ENCODE measurements at places on chromosomes 11 and 22. TPM values are rescaled to one million over a fixed set of nuclear protein-coding genes. Genes with fewer than 3 reads are reported as not detected.

GRCh38 chr22:47705350-47705749 lies 942.9 kb downstream of the TBC1D22A start:
- DNase-seq = no peak

DNA sequence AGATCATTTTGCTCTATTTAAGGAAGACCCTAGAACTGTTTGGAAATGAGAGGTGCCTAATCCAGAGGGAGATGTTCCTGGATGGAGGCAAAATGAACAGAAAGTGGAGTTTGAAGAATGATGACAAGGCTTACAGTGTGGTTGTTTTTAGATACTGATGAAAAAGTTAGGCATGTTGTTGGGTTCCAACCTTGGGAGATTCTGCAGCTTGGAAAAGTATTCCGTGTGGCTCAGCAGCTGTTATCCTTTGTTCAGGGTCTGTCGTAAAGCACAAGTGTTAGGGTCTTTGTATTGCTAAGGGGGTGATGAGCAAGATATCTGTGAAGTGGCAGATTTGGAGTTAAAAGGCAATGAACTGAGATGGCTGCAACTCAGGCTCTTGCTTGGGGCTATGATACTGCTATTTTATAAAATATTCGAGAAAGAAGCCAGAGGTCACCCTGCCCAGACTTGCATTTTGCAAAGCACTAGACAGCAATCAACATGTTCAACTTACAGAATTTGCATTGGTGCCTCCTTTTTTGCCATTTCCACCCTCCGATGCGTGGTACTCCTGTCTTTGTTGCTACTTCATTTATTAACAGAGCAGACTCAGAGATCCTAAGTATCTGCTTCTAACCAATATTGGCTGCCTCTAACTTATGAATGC lies 45.3 kb upstream of the POGLUT3 start:
- no peak for DNase-seq

- DNase-seq = no peak
Observed at GRCh38 chr11:72238492-72239312, 5.3 kb downstream of the PHOX2A start.

DNA sequence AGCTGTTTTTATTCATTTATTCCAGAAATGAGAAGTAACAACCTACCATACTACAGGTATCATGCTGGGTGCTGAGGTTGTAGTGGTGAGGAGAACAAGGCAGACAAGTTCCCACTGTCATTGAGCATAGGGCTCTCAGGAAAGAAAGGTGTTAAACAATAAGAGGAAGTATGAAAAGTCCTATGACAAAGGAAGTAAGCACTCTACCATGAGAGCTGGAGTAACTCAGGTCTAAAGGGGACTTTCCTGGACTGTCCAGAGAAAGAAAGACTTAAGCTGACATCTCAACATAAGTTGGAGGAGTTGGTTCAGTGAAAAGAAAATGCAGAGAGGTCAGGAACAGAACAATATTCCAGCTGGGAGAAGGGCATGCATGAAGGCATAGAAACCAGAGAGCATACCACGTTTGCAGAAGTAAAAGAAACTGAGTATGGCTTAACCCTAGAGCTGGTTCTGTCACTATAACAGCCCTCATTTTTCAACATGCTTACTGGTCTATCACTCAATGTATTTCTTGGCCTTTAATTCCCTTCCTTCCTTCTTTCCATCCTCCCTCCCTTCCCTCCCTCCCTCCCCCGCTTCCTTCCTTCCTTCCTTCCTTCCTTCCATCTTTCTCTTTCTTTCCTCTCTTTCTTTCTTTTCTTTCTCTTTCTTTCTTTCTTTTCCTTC lies 137.8 kb upstream of the BDNF start:
- DNase-seq = no peak

- DNase-seq = no peak
Observed at GRCh38 chr22:23401111-23401909, 178.8 kb downstream of the IGLL1 start.

DNA sequence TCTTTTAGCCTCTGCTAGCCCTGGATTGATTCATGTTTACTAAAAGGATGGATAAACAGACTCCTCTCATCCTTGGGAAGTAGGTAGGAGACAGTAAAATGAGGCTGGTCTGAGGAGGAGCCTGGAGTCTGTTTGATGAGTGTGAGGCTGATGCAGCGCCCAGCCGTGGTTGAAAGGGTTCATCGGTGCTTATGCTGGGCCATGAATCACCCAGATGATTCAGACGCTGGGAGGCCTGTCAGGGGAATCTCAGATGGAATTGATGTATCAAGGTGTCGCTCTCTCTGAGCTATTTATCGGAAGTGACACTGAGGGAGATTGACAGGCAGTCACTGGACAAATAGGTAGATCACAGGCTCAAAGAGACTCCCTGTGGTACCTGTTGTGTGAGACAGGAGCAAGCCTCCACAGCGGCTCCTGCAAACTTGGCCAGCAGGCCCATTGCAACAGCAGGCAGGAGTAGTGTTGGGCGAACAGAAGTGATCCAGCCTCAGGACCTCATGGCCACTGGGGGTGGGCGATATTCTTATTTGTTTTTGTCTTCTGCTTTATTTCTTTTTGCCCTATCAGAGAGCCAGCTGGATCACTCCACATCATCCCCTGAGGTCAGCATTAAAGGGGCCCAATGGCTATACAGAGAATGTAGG lies 109.9 kb upstream of the CADM1 start:
- DNase-seq = no peak

DNA sequence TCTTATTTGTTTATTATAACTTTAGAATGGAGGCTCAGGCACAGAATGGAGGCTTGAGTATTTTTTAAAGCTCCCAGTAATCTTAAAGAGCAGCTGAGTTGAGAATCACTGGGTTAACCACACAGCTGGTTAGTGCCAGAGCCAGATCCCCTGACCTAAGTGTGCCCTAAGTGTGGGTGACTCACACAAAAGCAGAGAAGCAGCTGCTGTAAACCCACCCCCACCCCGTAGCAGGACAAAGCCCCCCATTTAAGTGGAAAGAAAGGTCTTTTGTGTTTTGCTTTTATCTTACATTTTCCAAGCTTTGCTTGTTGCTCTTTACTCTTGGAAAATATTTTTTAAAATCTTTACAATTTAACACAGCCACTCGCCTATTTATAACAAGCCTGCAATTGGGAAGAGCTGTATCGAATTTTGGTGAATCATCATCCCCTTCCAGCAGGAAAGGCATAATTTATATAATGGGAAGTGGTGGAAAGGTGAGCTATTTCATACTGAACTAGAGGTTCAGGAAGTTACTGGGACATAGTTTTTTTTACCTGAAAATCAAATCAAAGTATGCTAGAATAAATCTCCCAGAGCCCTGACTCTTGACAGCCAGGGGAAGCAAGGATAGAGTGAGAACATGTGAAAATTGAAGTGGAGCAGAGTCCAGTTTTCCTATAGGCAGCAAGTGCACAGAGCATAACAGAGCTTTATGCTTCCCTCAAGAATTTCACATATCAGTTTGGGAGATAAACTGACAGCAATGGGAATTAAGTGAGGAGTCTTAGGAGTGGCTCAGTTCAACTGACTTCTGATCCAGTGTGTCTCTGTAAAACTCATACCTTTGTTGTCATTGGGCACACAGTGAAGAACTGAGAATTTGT lies 405.7 kb downstream of the AASDHPPT start:
- no peak for DNase-seq

- no peak for DNase-seq
Observed at GRCh38 chr11:2209900-2210321, 38.3 kb upstream of the TH start.

The OR52E8 gene
- total RNA-seq = not detected

The TPBGL gene
- total RNA-seq = 0.58 TPM

The SIK3 gene
- 74.2 TPM for total RNA-seq

The PTPN5 gene
- total RNA-seq = not detected

The GAS2 gene
- total RNA-seq = 4.0 TPM

The HTATIP2 gene
- 41.0 TPM for total RNA-seq

The SNX32 gene
- total RNA-seq = 1.1 TPM

The NPTXR gene
- total RNA-seq = 10.5 TPM

Data from naive thymus-derived CD4-positive, alpha-beta T cell (primary cell).